ENCODE measurements at places on chromosomes 4 and X.

- no peak for DNase-seq
These were observed 170.7 kb upstream of the ZCCHC13 start for GRCh38 chrX:74133156-74133796.

DNA sequence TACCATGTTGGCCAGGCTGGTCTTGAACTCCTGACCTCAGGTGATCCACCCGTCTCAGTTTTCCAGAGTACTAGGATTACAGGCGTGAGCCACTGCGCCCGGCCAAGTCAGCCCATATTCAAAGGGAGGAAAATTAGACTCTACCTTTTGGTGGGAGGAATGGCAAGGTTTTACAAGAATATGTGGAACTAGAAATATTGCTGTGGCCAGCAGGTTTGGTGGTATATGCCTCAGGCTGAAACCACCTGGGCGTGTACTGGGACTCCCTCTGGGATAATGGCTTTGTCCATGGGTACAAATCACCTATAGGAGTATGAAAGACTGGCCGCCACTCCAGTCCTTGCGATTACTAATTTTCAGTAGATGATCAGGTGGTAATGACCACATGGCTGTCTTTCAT, 32.4 kb downstream of the SAT1 start:
- no peak for DNase-seq

- DNase-seq = no peak
These were observed 62.1 kb downstream of the TBC1D14 start for GRCh38 chr4:6971536-6972374.

DNA sequence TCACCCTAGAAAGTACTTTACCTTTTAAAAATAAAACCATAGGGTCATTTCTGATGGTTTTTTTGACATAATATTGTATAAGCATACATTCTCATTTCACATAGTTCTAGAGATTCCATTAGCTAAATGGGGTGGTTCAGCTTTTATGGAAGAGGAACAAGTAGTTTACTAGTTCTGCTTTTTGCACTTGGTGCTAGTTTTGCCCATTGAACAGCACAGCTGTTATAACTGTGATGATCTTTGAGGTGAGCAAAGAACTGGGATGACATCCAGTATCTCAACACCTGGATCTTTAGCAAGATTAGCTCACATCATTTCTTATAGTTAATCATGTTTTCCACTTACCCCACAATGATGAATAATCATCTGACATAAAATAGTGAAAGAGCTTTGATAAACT, 40.9 kb downstream of the MOB1B start:
- no peak for DNase-seq

GRCh38 chr4:74304095-74304625, 4.1 kb upstream of the EPGN start:
- no peak for DNase-seq

- DNase-seq = no peak
These were observed 119.5 kb upstream of the LIMCH1 start for GRCh38 chr4:41418444-41418843.

DNA sequence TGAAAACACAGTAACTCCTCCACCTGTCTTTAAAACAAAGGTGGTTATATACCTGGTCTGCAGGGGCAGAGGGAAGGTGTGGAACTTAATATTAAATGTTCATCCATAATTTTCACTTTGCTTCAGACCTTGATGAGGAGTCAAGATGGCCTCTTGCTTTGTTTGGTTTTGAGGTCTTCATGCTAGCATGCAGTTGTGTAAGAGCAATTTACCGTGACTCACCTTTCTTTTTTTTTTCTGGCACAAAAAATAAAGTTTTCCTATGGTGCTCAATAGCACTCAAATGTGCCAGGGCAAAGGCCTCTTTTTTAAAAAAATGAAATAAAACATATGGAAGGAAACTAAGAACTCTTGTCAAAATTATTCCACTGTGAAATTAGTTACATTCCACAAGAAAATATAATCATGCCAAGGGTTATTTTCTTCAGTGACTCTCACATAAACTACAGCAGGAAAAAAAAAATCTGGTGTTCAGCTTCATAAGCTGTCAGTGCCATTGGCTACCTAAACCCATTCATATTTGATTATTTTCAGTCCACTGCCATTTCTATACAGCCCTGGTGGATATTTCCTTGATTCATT, 128.2 kb downstream of the SLC7A11 start:
- DNase-seq = no peak

DNA sequence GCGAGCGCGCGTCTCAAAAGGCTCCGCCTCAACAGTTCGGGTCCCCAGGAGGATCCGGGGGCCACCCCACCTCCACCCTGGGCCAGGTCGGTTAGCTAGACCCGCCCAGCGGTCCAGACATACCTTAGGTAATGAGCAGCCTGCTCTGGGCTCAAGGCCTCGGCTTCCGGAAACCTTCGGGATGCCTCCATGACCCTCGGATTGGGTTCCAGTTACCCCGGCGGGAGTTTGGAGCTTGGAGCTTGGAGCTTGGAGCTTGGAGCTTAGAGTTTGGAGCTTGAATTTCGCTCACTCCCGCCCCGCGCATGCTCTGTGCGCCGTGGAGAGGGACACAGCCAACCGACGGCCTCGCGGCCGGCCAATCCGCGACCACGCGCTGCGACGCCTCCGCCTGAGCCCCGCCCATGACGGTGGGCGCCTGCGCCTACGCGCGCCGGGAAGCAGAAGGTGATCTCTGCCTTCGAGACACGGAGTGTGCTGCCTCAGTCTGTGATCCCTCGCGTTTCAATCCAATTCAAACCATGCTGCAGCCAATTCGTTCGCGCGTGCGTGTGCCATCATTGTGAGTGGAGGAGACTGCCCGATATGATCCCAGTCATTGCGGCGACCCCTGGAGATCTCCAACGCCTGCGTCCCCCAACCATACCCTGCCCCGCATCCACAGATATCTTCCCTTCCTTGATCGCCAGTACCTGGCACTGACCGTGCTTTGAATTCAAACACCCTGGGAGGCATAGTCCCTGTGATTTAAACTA, at the start of gene ERCC6L:
Gene ERCC6L (minus strand): TSS at position 307 of the 755 bp plus-strand sequence. CDS start 116 bp downstream, at position 191.
- DNase-seq = peak; percentile 66

DNA sequence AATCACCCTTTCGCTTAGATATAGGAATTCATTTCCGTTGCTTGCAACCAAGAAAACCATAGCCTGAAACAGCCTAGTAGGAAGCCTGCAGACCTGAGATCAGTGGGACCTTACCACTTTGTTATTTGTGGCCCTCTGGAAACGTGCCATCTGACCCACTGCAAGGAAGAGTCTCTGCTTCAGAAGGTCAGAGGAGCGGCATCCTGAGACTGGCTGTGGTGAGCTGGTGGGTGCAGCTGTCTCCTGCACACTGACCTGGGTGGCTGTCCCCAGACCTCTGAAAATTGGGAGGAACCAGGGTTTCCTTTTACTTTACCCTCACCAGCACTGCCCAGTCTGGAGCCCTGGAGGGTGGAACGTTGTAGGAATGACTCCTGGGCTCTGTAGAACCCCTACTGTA, 18.2 kb downstream of the SHROOM2 start:
- no peak for DNase-seq

DNA sequence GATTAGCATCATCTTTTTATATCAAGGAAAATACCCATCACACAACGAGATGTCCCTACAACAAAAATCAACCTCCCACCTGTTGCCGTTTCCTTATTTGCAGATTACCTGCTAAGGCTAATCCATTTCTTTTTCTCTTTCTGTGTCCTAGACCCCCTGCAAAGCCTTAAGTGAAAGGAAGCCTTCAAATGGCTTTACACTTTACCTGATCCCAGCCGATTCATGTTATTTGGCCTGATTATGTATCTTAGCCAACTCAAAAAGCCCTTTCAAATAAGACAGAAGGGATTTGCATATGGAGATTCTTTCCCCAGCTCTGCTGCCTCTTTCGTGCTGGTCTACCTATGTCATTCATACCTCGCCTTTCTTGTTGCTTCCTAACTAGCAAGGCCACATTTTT, 14.4 kb downstream of the ABCG2 start:
- DNase-seq = no peak

- DNase-seq = no peak
These were observed 113.0 kb downstream of the UCHL1 start for GRCh38 chr4:41369680-41370079.

DNA sequence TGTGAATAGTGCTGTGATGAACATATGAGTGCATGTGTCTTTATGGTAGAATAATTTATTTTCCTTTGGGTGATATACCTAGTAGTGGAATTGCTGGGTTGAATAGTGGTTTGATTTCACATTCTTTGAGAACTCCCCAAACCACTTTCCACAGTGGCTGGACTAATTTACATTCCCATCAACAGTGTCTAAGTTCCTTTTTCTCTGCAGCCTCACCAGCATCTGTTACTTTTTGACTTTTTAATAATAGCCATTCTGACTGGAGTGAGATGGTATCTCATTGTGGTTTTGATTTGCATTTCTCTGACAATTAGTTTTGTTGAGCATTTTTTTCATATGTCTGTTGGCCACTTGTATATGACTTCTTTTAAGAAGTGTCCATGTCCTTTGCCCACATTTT, 29.1 kb downstream of the JADE3 start:
- no peak for DNase-seq

DNA sequence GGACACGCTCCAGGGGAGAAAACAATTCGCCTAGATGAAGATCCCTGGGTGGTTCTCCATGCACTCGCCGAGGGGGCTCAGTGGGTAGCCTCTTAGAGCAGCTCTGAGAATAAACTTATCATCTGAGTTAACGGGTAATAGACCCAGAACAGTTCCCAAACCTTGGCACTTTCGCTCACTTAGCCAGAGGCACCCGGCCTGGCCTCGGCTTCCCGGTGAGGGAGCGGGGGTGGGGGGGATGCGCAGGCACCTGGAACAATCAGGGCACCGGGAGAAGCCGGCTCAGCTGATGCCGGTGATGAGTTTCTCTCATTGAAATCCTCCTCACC, 405 bp upstream of the ZAR1 start:
- no peak for DNase-seq

DNA sequence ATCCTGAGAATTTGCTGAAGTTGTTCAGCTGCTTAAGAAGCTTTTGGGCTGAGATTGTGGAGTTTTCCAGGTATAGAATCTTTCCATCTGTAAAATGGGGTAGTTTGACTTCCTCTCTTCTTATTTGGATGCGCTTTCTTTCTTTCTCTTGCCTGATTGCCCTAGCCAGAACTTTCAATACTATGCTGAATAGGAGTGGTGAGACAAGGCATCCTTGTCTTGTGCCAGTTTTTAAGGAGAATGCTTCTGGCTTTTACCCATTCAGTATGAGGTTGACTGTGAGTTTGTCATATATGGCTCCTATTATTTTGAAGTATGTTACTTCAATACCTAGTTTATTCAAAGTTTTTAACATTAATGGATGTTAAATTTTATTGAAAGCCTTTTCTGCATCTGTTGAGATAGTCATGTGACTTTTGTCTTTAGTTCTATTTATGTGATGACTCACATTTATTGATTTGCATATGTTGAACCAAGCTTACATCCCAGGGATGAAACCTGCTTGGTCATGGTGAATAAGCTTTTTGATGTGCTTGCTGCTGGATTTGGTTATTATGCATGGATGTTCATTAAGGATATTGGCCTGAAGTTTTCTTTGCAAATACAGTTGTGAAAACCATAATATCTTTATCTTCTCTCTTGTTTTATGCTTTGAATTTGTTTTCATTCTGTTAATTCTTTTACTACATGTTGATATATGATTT, 573.8 kb upstream of the NDST4 start:
- no peak for DNase-seq

GRCh38 chr4:152100379-152101201, 339.8 kb upstream of the GATB start:
- DNase-seq = peak; percentile 45

GRCh38 chr4:152690706-152691651, 11.2 kb upstream of the TMEM154 start:
- DNase-seq = no peak

GRCh38 chr4:4480205-4480604, 61.6 kb downstream of the STX18 start:
- no peak for DNase-seq

- no peak for DNase-seq
These were observed 607.1 kb upstream of the DIPK2B start for GRCh38 chrX:45807572-45808425.

- no peak for DNase-seq
These were observed 419.2 kb upstream of the CT83 start for GRCh38 chrX:116881961-116882360.

DNA sequence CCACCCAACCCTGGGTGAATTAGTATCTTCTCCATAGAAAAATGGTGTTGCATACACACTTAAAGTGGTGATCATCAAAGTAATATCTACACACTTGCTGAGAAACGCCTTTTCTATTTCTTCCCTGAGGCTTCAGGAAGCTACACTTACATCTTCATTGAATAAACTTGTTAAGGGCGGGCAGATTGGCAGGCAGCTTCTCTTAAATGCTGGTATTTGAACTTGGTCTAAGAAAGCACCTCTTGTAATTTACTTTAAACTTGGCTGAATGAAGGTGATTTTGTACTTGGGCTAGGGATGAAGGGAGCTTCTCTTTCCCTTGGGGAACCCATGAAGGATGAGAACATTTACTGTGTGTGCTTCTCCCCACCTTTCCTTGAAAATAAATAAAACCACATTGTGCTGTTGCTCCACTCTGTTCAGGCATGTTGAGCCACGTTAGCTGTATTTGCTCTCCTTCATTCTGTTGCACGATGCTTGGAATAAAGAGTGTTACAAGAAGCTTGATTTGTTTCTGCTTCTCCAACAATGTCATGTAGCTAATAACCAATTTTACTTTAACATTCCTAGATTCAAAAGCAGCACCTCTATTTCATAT, 430.1 kb downstream of the ANKRD50 start:
- no peak for DNase-seq
